ENCODE measurements at places on chromosomes 7 and 10.
A peak's percentile ranks its signal among the peaks of the same experiment; 100 is the strongest.

GRCh38 chr7:31398815-31399214, 58.3 kb upstream of the NEUROD6 start:
- DNase-seq: no peak

DNA sequence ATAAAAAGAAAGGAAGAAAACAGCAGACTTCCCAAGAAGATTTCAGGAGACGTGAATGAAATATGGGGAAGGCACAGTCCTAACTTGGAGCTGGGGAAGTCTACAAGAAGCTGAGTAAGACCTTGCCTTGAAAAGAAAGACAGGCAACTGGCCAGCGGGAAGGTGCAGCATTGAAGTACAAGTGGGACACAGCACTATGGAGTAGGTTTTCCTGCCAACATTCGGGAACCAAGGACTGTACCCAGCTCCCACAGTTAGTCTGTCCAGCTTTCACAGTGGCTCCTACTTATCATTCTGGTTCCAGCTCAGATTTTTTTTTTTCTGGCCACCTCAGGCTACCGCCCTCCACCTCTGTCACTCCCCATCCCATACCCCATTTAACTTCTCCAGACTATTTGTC, 10.0 kb downstream of the HPS1 start:
- no peak for DNase-seq

GRCh38 chr7:37312608-37313007, 136.1 kb downstream of the ELMO1 start:
- no peak for DNase-seq

DNA sequence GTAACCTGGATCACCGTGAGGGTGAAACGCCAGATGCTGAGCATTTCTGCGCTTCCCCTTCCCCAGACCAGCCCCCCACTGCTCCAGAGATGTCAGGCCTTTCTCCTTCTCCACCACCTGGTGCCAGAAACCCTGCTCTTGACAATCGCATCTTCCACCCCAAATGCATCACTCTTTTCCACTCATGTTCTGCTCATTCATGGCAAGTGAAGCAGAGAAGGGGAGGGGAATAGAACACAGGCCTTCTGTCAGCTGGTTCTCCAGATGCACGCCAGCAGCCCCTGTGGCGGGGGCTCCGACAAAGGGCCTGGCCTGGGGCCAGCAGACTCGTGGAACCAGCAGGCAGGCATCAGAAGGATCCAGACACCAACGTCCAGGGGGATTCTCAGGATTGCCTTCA, 68.5 kb upstream of the SVIL start:
- DNase-seq: no peak

DNA sequence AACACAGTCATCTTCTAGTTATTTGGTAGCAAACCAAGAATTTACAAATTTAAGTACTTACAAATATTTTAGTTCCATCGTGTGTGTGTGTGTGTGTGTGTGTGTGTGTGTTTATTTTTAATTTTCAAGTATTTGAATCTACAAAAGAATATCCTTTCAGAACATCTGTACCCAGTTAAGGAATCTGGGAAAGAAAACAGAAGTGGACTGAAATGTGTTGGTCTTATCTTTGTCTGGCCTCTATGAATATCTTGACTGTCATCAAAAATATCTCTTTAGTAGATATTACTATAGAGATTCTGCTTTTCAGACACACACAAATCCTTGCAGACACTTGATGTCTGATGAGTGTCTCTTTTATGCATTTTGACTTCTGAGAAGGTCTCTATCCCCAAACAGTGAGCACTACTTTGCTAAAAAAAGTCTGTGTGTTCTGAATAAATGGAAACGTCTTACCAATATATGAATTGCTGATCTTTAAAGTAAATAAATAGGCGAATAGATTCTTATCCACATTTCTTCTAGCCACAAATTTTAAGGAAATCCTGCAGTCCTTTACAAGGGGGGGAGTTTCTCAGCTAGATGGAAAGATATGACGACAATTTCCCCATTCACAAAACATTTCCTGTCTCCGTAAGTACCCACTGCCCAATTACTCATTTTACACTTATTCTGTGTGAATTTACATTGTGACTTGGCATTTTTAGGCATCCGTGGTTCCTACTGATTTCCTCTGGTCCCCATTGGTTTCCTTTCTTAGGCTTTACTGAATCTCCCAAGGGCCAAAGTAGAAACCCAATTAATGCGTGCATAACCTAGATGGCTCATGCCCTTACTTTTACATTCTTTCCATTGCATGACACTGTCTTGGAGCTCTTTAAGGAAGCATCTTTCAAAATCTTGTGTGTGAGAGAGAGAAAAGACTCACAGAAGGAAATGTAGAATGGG, 36.0 kb downstream of the NRCAM start:
- DNase-seq: no peak

GRCh38 chr7:4634166-4634565, 47.9 kb upstream of the FOXK1 start:
- DNase-seq: no peak

- DNase-seq: no peak
Measured at GRCh38 chr10:50216894-50217293, 34.4 kb downstream of the ASAH2 start.

- no peak for DNase-seq
Measured at GRCh38 chr7:97270280-97270679, 152.8 kb downstream of the SDHAF3 start.

DNA sequence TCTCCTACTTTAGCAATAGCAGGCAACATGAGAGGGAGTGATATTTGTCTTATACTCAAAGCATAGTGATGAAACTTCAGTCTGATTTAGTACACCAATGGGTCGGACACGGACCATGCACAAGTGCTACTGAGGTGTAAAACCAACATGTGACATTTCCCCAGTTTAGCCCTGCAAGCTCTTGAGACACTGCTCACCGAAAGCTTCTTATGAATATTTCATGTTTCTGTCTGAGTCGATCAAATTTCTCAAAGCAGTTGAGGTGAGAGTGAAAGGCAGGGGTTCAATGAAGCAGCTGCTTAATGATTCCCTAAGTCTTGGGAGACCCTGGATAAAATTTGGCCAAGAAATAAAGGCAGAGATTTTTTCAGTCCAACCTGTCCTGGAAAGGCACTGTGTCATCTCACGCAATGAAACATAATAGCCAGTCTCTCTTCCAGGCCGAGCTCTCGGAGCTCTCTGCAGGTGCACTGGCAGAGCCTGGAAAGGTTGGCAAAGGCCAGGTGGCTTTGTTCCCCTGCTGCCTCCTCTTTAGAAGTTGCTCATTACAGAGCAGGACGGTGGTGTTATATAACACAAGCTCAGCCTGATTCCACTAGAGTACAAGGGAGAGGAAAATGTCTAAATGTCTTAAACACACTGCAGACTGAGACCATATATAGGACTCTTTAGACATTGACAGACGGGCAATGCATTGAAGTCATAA, 33.9 kb upstream of the XPNPEP1 start:
- no peak for DNase-seq

DNA sequence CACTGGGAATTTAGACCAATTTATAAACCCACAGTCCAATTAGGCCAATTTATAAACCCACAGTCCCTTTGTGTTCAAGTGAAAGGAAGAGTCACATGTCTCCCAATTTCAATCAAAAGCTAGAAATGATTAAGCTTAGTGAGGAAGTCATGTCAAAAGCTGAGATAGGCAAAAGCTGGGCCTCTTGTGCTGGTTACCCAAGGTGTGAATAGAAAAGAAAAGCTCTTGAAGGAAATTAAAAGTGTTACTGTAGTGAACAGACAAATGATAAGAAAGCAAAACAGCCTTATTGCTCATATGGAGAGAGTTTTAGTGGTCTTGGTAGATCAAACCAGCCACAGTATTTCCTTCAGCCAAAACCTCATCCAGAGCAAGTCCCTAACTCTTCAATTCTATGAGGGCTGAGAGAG, 245.0 kb downstream of the HDAC9 start:
- DNase-seq: no peak

DNA sequence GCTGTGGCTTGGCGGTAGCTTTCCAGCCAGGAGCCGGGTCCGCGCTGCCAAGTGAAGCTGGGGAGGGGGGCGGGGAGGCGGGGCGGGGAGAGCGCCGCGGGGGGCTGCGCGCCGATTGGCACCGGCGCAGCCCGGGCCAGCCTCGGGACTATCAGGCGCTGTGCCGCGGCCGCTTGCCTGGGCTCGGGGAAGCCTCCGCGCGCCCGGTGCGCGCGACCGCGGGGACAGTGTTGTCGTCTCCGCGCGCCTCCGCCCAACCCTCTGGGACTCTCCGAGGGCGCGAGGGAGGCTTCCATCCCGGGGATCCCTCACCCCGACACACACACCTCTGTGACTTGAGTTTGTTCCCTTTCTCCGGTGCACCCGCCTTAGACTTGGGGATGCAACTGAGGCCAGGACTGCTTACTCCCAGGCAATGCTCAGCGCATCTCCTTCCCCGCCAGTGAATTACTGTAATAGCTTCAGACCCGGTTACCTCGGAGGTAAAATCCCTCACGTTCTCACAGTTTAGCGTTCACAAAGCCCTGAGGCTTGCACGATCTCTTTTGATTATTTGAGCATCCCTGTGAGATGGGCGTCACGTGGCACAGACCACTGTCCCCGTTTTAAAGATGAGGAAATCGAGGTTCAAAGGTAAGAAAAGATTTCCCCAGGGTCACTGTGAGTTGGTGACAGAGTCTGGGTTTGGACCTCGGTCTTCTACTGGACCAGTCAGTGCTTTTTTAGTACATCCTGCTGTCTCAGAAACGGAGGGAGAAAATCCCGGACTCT, at the start of gene NKX1-2:
NKX1-2 (minus strand) TSS at position 24 of the 771 bp plus-strand sequence. CDS start 92 bp downstream, outside the sequence.
- no peak for DNase-seq

GRCh38 chr7:104156842-104157277, 51.0 kb downstream of the ORC5 start:
- no peak for DNase-seq

DNA sequence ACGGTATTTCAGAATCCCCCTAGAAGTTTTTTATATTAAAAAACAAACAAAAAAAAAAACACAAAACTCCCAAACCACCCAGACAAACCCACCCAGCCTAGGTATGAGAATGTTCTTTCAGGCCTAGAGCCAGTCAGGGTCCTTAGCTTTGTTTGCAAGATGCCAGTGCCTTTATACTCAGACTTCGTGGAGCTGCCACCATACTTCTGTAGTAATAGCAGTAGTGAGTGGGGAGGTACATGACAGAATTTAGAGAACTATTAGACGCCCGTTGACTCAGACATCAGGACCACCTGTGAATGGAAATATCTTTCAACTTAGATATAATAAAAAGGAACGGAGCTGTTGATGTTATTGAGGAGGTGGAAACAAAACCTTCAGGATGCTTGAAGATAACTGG, 138.2 kb upstream of the MKLN1 start:
- no peak for DNase-seq

GRCh38 chr7:88490874-88491273, 184.2 kb upstream of the STEAP4 start:
- DNase-seq: no peak

GRCh38 chr7:137835486-137836112, 11.2 kb downstream of the DGKI start:
- DNase-seq: no peak

DNA sequence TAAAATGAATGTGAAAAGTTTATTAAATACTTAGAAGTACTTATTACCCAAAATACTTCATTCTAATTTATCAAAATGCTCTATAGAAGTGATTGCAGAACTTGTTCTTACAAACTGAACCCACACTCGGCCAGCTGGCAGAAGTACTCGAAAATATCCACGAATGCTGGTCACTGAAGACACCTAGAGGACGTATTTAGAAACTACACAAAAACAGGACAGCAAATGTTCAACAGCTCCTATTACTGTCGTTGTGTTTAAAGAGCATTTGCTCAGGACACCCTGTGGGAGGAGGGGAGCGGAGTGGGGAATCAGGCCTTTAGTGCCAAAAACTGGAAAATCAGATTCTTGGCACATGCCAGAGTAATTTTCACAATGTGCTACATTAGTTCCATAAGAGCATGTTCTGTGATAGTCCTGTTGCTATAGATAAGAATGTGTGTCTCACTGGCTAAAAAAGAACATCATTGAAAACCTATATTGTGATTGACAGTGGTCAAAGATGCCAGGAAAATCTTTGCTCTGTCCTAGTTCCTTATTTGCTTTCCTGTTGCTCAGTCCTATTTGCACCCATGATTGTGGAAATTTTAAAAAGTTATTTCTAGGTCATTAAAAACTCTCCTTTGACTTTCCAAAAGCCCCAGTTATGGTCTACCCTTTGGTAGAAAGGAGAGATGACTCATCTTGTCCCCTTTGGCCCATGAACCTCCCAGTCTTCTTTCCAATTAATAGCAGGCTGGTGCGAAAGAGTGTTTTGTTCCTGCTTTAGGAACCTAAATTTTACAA, 49.0 kb upstream of the NRBF2 start:
- DNase-seq: peak; percentile 35

- DNase-seq: peak; percentile 56
Measured at GRCh38 chr7:151759591-151760042, 117.3 kb downstream of the PRKAG2 start.

DNA sequence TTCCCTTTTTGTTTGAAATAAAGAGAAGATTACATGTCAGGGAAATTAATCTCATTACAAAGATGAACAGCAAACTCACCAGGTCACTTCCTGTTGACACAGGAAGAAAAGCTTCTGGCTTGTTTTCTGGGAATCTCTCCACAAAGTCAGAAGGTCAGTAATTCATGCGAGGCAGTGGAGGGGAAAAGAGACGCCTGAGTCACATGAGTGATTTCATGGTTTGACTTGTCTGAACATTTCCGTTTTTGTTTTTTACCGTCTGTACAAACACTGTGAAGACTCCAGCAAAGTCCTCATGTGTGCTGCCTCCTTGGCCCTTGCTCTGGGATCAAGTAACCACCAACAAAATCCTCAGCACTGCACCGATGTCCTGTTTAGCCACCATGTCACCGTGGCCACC, 2.5 kb upstream of the HABP2 start:
- DNase-seq: no peak

DNA sequence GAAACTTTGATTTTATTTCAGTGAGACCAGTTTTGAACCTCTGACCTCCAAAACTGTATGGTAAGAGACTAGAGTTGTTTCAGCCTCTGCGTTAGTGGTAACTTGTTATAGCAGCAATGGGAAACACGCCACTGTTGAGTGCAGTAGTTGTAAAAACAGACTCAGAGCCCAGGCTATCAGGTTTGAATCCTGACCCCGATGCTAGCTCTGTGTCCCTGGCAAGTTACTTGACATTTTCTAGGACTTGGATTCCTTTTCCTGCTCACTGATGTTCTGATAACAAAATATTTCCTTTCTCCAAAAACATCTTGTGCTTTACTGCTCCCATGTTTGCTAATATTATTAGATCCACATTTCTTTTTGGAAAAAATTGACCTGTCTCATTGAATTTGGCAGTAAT, 131.0 kb downstream of the PLXDC2 start:
- no peak for DNase-seq
